ENCODE measurements at places on chromosomes 3 and 15.
A peak's percentile ranks its signal among the peaks of the same experiment; 100 is the strongest.

- no peak for DNase-seq
These were observed 75.9 kb downstream of the BOC start for GRCh38 chr3:113287111-113287802.

DNA sequence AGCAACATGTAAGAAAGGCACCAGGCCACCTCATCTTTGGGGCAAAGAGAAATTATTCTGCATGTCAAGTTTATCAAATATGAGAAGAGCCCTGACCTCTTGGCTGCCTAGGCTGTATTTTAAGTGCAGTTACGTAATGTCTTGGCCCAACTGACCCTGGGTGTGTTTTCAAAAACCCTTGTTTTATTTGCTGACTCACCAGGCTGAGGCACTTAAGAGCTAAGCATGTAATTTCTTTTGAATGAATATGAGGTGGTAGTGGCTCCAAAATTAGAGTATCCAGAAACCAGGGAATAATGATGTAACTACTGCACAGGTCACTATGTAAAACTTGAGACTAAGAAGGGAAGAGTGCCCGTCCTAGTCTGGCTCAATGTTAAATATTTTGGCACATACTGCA lies 24.3 kb downstream of the PGPEP1L start:
- no peak for DNase-seq

DNA sequence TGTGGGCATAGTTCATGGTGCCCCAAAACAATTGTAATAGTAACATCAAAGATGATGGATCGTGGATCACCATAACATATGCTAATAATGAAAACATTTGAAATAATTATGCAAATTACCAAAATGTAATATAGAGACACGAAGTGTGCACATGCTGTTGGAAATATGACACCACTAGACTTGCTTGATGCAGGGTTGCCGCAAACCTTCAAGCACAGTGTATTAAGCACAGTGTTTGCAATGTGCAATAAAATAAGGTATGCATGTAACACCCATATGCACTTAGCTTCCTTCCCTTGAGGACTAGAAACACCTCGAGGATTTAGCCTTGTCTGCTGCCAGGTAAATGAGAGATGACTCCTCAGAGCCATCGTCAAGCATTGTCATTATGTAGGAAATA lies 10.9 kb upstream of the GJD2 start:
- DNase-seq: no peak

DNA sequence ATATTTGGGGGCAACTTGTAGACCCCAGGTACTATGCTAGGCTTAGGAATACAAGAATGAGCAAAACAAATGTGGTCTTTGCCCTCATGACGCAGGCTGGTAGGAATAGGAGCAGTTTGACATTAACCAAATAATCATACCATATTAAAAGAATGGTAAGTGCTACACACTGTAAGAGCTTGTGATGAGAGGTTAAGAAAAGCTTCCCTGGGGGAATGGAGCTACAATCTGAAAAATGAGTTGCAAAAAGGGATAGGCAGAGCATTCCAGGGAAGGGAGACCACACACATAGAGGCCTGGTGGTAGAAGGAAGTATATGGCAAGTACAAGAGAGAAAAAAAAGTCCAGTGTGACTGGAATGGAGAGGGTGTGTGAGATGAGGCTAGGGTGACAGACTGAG lies 37.3 kb downstream of the TMOD3 start:
- no peak for DNase-seq

DNA sequence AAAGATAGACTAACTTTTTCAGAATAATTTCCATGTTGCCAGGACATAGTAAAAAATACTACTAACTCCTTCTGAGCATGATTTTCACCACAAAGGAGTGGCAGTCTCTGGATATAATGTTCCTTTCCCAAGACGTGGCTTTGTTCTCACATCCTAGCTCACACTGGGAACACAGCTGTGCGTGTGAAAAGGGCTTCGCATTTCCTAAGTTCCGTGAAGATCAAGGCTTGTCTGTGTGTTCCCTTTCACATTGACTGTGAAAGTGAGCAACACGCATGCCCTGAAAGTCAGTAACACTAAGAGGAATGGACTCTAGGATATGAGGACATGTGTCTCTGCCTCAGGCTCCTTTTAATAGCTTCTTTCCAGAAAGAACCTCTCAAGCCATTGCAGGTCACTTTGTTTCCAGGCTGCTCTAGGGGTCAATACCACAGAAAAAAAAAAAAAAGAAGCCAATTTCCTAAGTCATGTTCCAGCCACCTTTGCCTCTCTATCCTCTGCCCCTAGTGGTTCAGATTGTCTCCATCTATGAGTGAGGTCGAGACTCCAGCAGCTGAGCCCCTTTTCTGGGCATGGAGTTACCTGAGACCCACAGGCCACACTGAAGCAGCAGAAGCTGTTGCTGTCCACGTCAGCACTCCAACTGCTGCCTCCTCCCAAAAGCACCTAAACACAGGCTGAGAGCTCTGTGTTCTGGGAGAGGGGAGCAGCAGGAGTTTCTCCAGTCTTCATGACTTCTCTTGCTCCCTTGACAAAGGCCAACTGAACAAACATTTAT lies 355.9 kb downstream of the RSL24D1 start:
- no peak for DNase-seq

DNA sequence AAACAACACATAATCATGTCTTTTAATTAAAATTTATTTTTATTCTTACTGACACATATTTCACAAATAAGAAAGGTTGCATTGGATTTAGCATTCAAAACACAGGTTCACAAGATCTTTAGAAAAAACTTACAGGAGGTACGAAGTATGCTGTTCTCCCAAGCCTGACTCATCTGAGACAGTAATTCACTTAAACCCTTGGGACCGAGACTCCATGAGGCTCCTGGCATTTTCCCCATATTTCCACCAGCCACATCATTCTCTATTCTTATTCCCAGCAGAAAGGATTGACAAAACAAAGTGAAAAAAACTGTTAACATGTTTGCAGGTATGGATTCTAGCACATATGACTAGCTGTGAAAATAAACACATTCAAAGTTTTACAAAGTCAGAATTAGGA lies 52.6 kb downstream of the CNTN3 start:
- no peak for DNase-seq

DNA sequence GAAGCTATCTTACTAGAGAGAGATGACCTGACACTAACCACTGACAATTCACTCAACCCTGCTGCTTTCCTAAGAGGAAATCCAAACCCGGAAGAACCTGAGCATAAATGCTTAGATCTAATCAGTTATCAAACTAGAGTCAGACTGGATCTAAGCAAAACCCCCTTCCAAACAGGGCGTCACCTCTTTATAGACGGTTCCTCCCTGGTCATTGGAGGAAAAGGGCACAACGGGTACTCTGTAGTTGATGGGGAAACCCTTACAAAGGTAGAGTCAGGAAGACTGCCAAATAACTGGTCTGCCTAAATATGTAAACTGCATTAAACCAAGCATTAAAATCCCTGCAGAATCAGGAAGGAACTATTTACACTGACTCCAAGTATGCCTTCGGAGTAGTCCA lies 41.3 kb upstream of the FSTL1 start:
- no peak for DNase-seq

DNA sequence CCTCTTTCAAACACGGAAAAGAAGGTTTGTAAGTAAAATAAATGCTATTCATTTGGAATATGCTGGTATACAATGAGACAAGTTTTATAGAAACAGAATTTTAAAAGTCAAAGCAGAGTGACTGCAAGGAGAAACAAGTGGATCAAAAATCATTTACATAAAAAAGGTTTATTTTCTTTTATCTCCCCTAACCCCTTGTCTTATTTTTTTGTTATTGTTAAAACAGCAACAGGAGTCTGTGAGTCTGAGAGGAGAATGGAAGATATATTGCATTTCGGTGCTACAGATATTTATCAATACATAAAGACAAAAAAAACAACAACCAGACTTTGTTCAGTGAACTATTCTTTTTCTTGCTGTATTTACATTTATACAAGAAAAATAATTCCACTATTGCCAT lies 1116.4 kb downstream of the OTOL1 start:
- DNase-seq: no peak

DNA sequence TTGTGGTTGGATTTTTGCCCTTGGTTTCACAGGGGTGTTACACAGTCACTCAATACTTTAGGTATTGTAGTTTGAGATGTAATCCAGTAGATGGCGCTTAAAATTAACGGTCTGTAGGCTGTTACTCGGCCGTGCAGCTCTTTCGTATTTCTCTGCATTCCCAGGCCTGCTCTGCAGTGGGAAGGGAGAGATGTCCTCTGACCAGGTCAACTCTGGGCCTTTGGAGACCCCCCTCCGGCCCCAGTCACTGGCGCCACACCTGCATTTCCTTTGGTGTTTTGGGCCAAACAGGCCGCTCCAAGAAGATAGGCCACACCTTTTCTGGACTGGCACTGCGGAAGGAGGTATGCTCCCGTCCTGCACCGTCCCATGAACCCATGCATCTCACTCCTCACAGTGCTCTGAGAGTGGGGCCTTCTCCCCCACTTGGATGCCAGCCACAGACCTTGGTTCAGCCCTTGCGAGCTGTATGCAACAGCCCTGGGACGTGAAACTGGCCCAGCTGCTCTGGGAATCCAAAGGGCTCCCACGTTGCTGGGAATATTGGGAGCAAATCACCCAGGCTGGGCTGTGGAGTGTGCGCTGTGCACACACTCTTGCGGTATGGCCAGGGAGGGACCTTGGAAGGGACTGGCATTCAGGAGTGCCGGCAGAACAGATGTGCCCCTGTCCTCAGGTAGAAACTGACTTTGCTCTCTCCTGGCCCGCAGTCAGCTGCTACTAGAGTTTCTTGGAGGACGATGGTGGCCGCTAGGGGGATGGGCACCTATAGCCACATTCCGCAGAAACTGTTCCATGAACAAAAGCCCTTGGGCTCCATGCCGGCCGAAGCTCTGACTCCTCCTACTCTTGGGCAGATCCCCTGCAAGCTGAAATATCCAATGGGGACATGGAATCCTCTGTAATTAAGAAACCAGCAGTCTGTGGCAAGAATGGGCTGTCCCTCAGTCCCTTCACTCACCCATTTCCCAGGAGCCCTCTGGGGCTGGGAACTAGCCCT lies 410.5 kb upstream of the CADM2 start:
- no peak for DNase-seq

DNA sequence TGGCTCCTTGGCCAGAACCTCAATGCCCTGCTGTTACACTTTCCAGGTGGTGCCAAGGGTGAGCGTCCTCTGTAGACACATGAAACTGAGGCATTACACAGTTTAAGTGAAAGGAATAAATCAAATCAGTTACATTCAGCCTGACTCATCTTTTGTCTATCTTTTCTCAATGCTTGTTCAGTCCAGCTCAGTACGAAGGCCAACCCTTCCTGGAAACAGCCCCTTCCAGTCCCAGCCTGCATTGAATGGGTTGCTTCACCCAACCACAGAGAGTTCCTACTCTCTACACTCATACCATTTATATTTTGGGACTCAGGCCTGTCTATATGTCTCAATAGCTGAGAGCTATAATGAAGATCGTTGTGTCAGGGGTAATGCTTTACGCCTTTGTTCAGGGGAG lies 363.6 kb downstream of the RORA start:
- no peak for DNase-seq

GRCh38 chr15:65189102-65189740 lies 4.1 kb upstream of the CLPX start:
- DNase-seq: peak; percentile 47

GRCh38 chr15:67125589-67126502 lies 60.4 kb downstream of the SMAD3 start:
- DNase-seq: no peak

- DNase-seq: no peak
These were observed 138.8 kb upstream of the PRR20G start for GRCh38 chr3:127426444-127427153.

DNA sequence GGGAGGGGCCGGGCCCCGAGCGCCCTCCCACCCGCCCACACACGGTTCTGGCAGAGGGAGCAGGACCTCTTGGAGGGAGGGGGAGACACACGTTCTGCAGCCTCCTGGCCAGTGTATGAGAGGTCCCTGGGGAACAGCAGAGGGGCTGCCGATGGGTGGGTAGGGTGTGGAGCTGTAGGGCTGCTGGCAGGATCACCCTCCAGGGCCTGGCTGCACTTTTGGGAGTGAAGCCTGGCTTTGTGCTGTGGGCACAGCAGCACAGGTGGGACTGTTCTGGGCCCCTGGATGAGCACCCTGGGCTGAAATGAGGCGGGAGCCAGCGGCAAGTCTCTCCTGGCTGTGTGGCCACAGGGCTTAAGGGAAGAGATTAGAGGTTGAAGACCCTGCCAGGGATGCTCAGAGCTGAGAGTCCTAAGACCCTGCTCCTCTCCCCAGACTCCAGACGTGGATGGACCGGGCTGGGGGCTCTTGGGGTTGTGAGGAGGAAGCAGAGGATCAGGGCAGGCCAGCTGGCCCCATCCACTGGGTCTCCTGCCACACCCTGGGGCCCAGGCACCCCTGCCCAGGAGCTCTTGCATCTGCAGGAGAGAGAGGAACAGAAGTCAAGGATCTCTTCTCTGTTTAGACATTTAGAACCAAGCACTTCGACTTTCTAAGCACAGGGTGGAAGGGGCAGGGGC lies 45.2 kb downstream of the RGMA start:
- no peak for DNase-seq

DNA sequence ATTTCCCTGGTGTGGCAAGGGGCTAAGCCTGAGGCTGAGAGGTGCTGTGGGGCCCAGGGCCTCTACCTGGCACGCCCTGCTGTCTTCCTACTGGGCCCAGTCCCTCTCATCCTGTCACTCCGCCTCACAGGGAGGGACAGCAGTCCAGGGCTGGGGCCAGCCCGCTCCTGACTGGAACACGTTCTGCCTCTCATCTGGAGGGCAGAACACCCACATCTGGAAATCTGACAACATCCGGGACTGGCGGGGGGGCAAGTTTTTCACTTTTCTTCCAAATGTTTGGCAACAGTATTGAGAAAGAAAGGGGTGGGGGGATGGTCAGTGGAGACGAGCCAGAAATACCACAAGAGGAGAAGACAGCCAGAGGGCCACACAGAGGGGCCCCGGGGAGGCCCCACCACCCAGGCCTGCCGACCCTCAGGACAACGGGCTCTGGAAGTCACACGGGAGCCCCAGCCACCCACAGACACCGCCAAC lies 1.8 kb upstream of the MYL3 start:
- no peak for DNase-seq

DNA sequence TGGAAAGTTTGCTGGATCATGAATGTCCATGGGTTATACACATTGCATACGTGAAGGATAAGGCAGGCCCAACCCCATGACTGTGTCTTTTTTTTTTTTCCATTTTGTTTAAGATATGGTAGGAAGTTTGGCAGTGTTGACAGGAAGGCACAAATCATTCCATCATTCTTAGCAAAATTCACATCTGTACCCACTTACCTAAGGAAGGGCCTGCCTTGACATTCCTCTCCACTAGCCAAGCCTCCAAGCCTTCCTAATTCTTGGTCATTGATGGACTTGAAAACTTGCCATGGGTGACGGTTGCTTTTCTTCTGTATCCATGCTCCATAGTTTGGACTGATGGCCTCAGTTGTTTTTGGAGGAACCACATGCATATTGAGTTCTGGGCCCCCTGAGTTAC lies 54.4 kb downstream of the ARNT2 start:
- DNase-seq: no peak

GRCh38 chr3:195555110-195555509 lies 12.0 kb upstream of the PPP1R2 start:
- no peak for DNase-seq

- DNase-seq: no peak
These were observed 22.1 kb upstream of the CHRM5 start for GRCh38 chr15:33946152-33946551.

Data from activated CD8-positive, alpha-beta memory T cell treated with anti-CD3 and anti-CD28 coated beads, Interleukin-2, amount 10 ng/mL, durations not matched to agents 7 days and 5 days (primary cell).